OCI-LY7 (cell line): ENCODE measurements at places on chromosomes 2 and 18.

GRCh38 chr2:68062680-68063387, at the start of gene C1D:
C1D (minus strand) TSS chr2:68063004; CDS start chr2:68047310, 15,694 bp downstream.
- peak; percentile 93 for DNase-seq

- DNase-seq: no peak
Observed at GRCh38 chr2:230931556-230932231, 6.7 kb upstream of the GPR55 start.

- DNase-seq: no peak
Observed at GRCh38 chr2:187078297-187078696, 229.3 kb upstream of the ZSWIM2 start.

- DNase-seq: no peak
Observed at GRCh38 chr2:66032226-66032775, 402.6 kb upstream of the MEIS1 start.

DNA sequence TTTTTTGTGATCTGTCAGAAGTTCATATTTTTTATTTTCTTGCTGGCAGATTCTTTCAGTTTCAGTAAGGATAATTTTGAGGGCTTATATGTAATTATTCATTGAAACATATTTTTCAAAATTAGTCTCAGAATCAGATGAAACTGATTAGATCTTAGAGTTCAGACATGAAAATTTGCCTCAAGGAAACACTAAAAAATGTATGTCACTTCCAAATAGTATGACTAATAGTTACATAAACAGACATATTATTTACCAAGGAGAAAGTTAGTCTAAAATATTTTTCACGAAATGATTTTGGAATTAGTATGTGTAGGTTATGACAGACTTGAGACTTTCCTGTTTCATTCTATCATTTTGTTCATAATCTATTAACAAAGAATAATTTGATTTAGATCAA, 628.6 kb downstream of the CCDC85A start:
- no peak for DNase-seq

- DNase-seq: no peak
Observed at GRCh38 chr18:9839853-9840252, 45.9 kb upstream of the TXNDC2 start.
